ENCODE measurements at places on chromosomes 6 and 20.

DNA sequence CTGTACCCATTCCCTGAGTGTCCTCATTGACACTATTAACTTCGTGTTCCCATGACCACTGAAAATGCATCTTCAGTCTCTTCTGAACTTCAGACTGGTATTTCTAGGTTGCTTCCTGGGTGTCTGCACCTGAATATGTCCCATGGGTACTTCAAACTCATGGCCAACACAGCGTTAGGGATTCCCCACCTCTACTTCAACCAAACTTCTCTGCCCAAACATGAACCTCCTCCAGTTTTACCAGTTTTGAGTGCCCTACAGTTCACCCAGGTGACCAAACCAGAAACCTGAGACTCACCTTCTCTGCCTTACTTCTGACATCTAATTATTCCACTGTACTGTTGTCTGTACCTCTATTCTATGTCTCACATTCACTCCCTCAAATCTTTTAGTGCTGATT, 99.5 kb upstream of the SUPT3H start:
- DNase-seq: no peak

DNA sequence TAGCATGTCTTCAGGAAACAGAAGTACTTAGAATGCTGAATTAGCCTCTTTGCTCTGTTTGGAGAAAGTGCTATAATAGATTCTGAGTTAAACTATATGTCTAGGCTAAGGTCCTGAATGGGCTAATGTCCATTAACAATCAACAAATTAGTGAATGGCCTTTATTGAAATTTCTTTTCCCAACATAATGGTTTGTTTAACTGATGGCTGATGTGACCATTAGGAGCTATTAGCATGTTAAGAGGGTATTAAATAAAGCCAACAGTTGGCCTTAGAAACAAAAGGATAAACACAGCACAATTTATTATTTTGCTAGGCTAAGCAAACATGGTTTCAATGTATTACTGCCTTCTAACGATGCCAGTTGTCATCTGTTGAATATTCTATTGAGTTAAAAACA, 234.3 kb upstream of the HS3ST5 start:
- DNase-seq: no peak

DNA sequence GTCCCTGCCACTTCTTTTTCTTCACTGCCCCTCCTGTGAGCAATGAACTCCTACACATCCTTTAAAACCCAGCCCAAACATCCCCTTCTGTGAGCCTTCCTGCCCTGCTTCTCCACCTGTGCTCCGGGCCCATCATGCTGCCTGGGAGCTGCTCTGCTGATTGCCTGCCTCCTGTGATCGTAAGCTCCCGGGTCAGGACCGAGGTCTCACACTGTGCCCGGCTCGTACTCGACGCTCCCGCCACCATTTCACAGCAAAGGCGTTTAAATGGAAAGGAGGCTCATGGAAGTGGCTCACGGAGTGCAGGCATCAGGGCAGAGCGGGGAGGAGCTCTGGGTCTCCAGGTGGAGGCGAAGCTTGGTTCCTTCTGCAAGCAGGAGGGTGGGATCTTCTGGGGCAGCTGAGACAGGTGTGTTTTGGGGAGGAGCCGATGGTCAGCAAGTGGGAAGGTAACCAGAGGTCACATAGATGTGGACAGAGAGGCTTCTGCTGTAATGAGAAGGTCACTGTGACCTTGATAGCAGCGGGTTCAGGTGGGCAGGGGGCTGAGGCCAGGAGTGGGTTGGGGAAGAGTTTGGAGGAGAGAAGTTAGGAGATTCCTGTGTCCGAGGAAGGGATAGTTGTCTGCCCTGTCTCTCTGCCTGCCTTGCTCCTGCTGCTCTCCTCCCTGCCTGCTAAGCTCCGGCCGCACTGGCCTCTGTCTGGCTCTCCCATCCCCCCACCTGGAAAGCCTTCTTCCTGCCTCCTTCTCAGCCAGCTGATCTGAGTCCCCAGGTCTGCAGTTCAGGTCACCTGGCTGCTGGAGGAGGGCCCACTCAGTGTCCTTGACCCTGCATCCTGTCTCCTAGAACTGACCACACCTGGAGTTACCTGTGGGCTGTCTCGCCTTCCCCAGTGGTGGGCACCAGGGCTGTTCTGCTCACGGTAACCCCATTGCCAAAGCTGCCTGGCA, 52.7 kb upstream of the FRMD1 start:
- no peak for DNase-seq

- no peak for DNase-seq
Measured at GRCh38 chr6:123091896-123092271, 95.8 kb downstream of the CLVS2 start.

DNA sequence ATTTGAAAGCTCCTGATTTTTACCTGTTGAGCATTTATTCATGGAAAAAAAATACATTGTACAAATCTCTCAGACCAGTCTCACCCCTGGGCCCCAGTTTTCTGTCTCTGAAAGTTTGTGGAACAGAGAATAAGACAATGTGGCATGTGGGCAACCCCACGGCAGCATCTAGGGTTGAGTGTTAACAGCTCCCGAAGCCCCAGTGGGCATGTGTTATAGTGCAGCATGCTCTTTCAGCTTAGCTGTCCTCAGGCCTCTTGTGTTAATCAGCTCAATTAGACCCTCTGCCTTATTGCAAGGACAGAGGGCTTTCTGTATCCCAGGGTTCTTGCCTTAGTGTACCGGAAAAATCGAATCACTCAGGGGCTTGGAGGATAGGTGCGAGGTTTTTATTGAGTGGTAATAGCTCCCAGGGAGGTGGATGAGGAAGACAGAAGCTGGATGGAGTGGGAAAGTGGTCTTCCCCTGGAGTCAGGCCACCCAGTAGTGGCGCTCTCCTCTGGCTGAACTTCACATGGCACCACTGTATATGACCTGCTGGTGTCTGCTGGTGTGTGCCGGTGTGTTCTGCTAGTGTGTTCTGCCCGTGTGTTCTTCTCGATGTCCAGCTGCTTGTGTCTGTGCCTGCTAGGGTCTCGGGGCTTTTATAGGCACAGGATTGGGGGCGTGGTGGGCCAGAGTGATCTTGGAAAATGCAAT, 382.8 kb downstream of the EPM2A start:
- DNase-seq: no peak

- DNase-seq: no peak
Measured at GRCh38 chr6:150256618-150257272, 112.1 kb upstream of the IYD start.

DNA sequence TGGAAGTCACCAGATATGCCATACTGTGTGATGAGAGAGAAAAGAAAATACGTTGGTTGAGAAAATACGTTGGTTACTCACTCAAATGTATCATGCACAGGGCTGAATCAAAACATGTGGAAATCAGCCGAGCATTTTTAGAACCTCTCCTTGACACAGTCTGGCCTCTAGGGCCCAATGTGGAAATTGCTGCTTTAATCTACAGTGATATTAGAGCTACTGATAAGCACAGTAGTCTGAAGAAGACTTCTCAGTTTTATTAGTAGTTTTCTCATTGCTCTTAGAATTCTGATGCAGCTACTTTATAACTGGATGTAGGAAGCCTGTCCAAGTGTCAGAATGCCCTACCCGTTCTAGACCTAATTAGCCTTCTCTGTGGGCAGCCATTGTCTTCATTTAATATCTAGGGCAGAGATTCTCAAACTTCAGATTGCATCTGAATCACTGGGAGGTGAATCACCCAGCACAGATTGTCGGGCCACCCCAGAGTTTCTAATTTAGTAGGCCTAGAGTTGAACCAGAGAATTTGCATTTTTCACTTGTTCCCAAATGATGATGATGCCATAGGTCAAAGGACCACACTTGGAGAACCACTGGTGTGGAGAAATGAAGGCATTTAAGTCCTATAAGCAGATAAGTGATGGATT, 229.1 kb downstream of the PLCB1 start:
- DNase-seq: no peak

DNA sequence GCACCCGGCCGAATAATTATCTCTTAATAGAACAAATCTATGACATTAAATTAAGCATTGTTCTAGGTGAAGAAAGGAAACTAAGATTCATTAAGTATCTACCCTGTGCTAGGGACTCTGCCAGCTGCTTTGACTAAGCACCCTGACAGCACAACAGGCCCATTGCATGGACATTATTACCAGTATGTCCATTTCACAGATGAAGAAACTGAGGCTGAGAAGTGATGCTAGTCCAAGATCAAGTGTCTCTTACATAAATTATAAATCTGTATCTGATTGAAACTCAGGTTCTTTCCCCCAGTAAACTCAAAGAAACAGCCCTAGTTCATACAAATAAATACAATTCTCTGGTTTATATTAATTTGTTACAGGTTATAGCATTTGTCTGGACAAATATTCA, 31.3 kb downstream of the SLC22A23 start:
- DNase-seq: no peak
